ENCODE measurements at places on chromosomes 4 and X. TPM values are rescaled to one million over a fixed set of nuclear protein-coding genes. Genes with fewer than 3 reads are reported as not detected.
A peak's percentile ranks its signal among the peaks of the same experiment; 100 is the strongest.

- peak; percentile 78 for DNase-seq
Measured at GRCh38 chr4:15451181-15451865, 18.4 kb upstream of the CC2D2A start.

DNA sequence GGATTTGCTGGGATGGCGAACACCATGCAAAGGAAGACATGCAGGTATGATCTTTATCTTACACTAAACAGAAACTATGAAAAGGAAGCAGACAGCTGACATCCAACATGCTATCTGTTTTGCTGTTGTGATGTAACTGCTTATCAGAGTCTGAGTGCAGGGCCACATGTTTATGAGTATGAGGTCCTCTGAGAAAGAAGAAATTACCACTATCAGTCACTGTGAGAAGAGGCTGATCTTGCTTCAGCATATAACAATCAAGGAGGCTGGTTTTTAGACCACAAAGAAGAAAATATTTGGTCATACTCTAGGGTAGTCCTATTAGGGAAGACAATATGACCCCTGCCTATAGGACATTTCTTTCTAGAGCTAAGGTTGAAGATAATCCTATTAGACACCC, 18.5 kb downstream of the CLGN start:
- DNase-seq, result no peak

Gene FBXL5
- 172 TPM for polyA plus RNA-seq

GRCh38 chrX:129549124-129549523, 9.1 kb downstream of the OCRL start:
- DNase-seq, result no peak

- DNase-seq, result no peak
Measured at GRCh38 chr4:46508216-46508615, 118.3 kb upstream of the GABRA2 start.

Gene BMP3
- not detected for polyA plus RNA-seq

DNA sequence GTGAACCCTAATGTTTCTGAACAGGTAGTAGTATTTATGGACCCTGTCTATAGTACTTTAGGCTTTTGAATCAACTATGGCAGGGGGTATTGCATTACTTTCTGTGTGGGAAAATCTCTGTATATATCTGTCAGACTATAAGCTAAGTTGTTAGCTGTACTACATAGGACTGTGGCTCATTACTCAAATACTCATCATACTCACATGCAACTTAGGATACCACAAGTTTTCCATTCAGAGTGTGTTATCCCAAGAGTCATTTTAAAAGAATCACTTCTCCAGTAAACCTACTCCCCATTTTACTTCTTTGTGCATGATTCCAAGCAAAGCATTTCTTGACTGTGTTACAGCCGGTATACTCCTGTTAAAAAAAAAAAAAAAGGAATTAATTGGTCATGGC, 95.6 kb downstream of the PHOX2B start:
- no peak for DNase-seq

- DNase-seq, result no peak
Measured at GRCh38 chr4:186642998-186643397, 80.7 kb downstream of the FAT1 start.

Gene ETDA
- polyA plus RNA-seq, result not detected

GRCh38 chr4:21775703-21776102, 172.9 kb downstream of the KCNIP4 start:
- DNase-seq, result no peak

Gene PLAC1
- not detected for polyA plus RNA-seq

- DNase-seq, result no peak
Measured at GRCh38 chrX:12480956-12481355, 310.3 kb upstream of the PRPS2 start.

GRCh38 chrX:150050387-150050786, 112.1 kb upstream of the EOLA2 start:
- no peak for DNase-seq

GRCh38 chrX:141375011-141375760, 132.9 kb upstream of the SPANXC start:
- DNase-seq, result no peak

GRCh38 chr4:82569076-82569475, 7.3 kb upstream of the TMEM150C start:
- DNase-seq, result no peak

Gene RRH
- polyA plus RNA-seq, result not detected

GRCh38 chrX:149629730-149630387, 1.7 kb downstream of the TMEM185A start:
- DNase-seq, result no peak

DNA sequence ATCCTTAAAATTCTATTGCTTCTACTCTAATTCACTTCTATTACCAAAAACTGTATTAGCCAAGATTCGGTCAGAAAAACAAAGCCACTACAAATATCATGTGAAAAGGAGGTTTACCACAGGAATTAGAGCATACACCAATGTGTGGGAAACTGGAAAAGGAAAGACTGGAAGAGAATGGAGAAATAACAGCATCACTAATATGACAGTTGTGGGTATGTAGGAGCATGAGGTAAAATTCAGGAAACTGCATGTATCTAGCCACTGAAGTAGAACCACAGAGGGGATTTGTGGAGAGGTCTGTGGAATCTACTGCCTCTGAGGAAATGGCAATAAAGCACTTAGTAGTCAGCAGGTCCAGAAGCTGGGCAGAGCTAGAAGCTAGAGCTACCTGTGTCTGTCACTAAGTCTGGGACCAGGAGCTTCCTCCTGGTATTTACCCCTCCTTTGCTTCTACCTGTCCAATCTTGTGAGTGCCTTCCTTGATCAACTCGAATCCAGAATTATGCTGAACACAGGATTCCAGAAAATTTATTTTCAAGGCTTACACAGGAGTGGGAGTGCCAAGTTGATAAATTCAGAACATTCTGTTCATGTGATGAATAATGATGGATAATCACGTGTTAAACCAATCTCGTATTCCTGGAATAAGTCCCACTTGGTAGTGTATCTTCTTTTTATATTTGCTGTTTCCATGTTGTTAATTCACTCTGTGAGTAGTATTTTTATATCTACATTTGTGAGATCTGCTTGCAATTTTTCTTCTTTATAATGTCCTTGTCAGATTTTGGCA, 52.6 kb downstream of the NAF1 start:
- DNase-seq, result no peak

DNA sequence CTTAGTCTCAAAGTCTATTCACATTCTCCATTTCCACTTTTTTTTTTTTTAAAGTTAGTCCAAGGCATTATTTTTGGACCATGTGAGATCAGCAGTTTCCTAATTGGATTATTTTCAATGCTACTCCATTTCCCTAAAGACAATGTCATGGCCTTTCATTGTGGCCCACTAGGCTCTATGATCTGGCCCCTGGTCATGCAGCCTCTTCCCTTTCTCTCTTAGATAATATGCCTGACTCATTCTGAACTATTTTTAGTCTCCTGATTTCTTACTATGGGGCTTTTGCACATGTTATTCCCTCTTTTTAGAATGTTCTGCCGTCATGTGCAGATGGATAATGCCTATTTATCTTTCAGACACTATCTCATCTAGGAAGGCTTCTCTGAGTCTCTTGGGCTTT, 157.3 kb downstream of the TMA16 start:
- peak; percentile 41 for DNase-seq

Gene DOCK11
- 34.8 TPM for polyA plus RNA-seq

- DNase-seq, result no peak
Measured at GRCh38 chrX:19624739-19625138, 109.4 kb upstream of the MAP3K15 start.

DNA sequence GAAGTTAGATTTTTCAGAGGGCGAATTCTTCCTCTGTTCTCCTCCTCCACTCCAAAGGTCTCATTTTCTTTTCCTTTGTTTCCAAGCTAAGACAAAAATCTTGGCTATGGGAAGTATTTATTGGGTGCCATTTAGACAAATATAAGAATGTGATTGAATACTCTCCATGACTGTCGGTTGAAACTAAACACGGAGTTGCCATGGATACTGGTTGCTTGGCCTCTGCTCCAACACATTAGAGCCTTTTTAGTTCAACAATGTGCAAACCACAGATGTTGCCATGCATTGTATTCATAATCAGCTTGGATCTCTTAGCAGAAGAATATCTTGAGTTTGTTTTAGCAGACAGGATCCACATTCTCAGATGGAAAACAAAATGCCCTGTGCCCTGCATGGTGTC, 366.5 kb upstream of the LCORL start:
- DNase-seq, result no peak

Gene JCHAIN
- 1.9 TPM for polyA plus RNA-seq

Gene SAGE1
- polyA plus RNA-seq, result not detected

DNA sequence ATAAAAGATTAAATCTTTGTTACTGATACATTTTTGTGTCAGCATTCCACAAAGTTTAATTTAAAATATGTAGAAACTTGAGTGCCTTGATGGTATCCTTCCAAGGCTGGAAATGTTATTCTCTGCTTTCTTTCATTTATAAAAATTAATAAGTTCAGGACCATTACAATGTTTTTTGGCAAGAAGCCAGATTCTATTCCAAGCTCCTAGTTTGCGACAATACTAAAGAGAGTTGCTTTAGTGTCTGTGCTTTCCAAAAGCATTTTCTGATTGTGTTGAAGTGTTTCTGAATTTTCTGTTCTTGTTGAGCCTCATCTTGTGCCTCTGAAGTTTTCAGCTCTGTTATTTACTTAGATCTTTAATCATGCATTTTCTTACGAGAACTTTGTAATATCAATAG, 516.2 kb downstream of the KCTD8 start:
- no peak for DNase-seq
